ENCODE measurements at places on chromosomes 12 and 14.

DNA sequence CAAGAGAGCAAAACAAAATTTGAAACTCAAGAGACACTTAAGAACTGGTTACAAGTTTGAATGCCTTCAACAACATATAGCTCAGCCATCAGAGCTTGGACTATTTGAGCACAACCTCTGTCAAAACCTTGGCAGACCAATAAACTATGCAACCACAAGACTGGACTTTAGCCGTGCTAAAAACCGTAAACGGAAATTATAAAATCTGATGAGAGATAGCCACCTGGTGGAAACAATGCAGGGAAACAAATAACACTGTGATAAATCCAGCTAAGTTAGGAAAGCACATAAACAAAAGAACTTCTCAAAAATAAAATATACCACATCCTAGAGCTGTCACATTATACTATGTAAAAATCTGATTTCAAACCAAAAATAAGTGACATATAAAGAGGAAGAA is 1074.2 kb upstream of the NOVA1 start:
- no peak for DNase-seq

DNA sequence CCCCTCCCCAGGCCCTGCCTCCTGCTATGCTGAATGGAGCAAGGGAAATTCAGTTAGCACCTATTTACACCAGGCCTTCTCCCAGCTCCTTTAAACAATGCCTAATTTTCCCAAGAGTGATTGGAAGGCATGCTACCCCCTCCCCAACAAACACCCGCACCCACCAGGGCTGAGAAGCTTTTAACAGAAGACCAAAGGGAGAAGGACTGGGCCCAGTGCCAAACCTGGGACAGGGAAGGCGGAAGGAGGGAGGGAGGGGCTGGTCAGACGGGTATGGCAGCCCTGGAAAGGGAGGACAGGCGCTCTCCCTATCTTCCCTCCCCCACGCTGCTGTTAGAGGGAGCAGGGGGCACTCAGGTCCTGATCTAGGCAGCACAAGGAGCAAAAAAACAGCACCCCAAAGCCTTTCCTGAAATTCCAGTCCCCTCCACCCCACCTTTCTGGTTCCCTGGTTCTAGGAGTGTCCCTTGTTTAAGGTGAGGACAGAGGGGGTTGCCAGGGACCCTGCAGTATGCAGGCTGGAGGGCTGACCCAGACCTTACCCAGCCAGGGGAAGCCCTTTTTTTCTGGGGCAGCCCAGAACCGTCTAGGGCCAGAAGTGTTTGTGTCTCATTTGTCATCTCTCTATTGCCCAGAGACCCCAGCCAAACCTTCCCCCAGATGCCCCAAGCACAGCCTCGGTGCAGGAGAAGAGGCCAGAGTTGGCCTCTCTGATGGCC is 2.4 kb upstream of the KRT8 start:
- DNase-seq: peak; percentile 50

DNA sequence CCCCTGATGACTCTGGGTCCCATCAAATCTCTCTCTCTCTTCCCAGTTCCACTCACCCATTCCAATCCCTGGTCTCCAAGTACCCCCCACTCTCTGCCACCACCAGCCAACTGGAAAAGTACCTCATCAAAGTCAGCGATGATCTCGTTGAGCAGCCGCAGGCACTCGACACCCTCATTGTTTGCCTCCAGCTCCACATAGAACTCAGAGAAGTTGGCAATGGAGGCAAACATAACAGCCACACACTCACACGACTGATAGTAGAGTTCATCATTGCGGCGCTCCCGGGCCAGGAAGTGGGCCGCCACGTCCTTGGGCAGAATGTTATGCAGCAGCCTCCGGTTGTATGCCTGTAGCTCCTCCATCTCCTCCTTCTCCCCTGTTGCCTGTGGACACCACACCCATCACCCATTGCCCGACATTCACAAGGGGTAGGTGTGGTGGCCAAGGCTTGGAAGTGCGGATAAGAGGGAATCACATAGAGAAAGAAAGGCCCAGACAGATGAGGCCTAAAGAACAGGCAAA is 17.2 kb downstream of the ADCY6 start:
- DNase-seq: no peak

GRCh38 chr12:110638796-110639195 is 24.9 kb downstream of the TCTN1 start:
- DNase-seq: no peak

GRCh38 chr12:121796855-121797751 is 3.6 kb upstream of the RHOF start:
- peak; percentile 98 for DNase-seq

- DNase-seq: no peak
Observed at GRCh38 chr14:58947814-58948445, 240.5 kb upstream of the DAAM1 start.

GRCh38 chr12:21539797-21540196 is 13.7 kb downstream of the SPX start:
- no peak for DNase-seq

DNA sequence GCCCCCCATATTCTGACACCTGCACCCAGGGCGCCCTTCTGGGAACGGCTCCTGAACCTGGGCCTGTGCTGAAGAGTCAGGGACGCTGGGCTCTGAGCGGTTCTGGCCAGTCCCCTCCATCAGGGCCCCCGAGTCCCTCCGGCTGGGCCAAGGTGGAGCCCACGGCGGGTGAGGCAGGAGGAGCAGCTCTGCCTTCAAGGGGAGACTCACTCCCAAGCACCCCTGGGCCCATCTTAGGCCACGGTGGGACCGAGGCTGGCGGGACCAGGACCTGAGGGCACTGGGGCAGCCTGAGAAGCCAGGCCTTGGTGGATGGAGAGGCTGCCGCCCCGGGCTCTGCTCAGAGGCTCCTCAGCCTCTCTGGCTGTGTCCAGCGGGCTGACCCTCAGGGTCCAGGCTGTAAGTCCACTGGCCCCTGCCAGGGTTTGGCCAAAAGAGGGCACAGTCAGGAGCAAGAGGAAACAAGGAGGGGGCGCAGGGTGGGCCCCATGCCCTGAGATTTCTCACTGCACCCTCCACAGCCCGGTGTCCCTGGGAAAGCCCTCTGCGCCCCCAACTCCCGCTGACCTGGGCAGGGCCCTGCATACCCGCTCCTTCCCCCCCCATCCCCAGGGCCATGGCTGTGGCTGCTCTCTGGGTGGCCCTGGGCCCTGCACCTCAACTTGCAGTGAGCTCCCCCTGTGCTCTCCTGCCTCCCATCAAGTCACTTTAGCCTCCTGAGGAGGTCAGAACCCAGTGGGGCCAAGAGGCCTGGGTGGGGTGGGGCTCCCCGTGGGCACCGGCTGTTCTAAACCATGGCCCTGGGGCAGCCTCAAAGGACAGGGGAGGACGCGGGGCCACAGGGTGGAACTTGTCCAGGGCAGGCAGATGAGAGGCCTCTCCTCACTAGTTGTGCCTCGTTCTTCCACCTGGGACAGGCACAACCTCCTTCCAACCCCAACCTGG is 266.4 kb upstream of the SFSWAP start:
- no peak for DNase-seq

GRCh38 chr12:57236201-57236924 is 6.9 kb downstream of the SHMT2 start:
- DNase-seq: no peak

DNA sequence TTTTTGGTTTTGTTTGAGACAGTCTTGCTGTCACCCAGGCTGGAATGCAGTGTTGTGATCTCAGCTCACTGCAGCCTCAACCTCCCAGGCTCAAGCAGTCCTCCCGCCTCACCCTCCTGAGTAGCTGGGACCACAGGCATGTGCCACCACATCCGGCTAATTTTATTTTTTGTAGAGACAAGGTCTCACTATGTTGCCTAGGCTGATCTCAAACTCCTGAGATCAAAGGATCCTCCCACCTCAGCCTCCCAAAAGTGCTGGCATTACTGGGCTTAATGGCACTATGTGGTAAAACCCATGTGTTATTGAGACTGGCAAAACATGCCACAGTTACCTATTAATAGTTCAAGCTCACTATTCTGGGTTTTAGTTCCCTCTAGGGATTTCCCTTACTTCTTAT is 51.2 kb upstream of the KCNH3 start:
- no peak for DNase-seq

DNA sequence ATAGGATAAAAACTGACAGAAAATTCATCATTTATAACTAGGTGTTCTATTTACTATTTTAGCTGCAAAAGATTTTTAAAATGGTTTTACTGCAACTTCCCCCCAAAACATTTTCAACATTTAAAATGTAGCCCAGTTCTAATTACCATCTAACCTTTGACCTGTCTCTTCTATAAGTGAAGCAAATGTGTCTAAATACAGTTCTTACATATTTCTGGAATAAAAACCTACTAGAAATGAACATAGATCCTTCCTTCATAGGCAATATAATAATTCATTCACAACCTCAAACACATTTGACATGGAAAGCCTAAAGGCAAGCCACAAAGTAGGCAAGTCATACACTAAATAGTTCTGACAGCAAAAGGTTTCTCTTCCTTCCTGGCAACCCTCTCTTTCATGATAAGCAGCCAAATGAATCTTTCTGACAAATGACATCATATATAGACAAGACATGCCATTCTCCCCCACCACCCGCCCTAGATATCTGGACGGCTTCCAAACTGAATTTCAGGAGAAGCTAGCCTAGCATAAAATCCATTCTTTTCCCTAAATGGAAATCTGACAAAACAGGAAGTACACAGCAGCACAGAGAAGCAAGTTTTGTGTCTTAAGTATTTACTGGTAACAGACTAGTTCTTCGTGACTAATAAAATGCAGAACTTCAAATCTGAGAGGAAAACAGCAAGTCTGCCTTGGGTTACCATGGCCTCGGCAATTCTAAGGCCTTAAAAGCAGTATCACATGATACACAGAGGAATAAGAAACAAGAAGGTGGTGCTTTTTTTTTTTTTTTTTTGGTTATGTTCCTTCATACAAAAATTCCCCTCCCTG is 17.2 kb upstream of the ARID4A start:
- DNase-seq: peak; percentile 64

DNA sequence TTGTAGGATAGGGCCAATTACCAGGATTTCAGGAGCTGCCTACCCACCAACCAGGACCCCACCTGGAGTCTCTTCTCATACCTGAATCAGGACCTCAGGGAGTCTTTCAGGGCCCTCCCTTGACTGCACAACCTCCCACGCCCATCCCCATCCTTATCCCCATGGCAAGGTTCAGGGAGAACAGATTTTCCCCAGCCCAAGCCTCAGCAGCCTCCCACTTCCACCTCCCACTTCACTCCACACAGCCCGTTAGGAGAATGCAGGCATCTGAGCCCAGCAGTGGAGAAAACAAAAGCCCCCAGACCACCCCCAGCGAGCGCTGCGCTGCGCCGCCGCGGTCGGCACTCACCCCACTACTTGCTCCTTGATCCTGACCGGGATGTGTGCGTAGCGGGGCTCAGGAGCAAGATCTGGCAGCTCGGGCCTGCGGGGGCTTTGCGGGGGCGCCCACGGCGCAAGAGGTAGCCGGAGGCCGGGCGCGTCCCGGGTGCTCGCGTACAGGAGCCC is 1.4 kb downstream of the B4GALNT1 start:
- DNase-seq: no peak

- DNase-seq: no peak
Observed at GRCh38 chr12:132700212-132700822, 10.3 kb upstream of the PGAM5 start.

- DNase-seq: no peak
Observed at GRCh38 chr12:30696103-30696408, 387 bp upstream of the IPO8 start.

DNA sequence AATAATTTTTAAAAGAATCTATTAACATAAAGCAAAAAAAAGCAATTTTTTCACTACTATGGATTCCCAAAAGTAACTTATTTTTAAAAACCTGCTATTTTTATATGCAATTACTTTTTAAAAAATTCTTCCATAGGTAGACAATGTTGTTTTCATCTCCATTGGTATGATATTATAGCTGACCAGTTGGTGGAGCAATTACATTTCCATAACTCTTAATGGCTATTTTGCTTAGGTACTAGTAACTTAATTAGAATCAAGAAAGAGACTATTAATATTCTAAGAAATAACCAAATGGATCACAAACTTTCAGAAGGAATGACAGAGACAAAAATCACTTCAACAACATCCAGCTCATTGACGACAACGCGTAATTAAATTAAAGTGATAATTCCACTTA is 64.7 kb upstream of the PTCSC3 start:
- DNase-seq: no peak

GRCh38 chr14:28102814-28103213 is 663.8 kb upstream of the FOXG1 start:
- no peak for DNase-seq

- DNase-seq: no peak
Observed at GRCh38 chr12:93743999-93744689, 67.0 kb downstream of the CRADD start.

Measured in heart left ventricle (tissue), 16 donors.